Kasumi-1 (cell line): ENCODE measurements at places on chromosomes 1 and 21.

- DNase-seq: peak; percentile 21
These were observed 23.4 kb upstream of the ABCG1 start for GRCh38 chr21:42195378-42196031.

GRCh38 chr1:205355075-205355453 lies 1.7 kb downstream of the KLHDC8A start:
- no peak for DNase-seq

GRCh38 chr1:204819495-204819894 lies 51.2 kb upstream of the NFASC start:
- no peak for DNase-seq

GRCh38 chr1:21706151-21706835 lies 37.1 kb upstream of the RAP1GAP start:
- DNase-seq: peak; percentile 16

DNA sequence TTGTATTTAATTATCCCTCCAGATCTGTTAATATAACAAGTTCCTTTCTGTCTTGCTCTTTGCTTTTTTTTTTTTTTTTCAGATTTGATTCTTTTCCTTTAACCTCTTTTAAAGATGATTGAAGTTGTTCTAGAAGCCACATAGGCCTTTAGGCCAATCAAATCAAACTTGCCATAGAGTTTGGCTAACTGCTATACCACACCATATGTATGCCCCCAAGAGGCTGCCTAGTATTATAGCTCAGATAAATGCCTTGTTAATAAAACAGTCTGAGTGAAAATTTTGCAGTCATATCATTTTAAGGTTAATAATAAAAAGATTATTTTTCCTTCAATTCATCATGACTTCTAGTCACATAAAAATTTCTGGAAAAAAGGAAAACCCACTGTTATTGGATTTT lies 696.0 kb upstream of the CHRM3 start:
- no peak for DNase-seq

- no peak for DNase-seq
These were observed 11.3 kb downstream of the LY9 start for GRCh38 chr1:160807247-160807646.

DNA sequence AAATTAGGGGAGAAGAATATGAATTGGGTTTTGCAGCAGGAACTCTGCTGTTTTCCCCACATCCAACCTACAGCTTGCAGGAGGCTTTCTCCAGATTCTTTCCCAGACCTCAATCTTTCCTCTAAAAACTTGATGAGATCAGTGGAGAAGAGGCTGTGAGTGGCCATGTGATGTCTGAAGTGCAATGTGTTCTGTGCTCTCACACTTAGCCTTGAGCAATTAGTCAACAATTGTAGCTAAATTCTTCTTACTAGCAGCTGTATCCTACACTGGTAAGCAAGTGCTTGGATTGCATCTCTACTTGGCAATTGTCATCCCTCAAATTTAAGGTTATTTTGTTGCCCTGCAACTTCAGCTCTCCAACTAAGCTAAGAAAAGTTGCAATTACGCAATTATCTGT lies 807.3 kb upstream of the RGS18 start:
- DNase-seq: no peak

GRCh38 chr1:201791779-201792173 lies 37.2 kb upstream of the IPO9 start:
- no peak for DNase-seq
